ENCODE measurements at places on chromosomes 12 and 14.

- DNase-seq: no peak
These were observed 32.6 kb upstream of the DAAM1 start for GRCh38 chr14:59155886-59156285.

DNA sequence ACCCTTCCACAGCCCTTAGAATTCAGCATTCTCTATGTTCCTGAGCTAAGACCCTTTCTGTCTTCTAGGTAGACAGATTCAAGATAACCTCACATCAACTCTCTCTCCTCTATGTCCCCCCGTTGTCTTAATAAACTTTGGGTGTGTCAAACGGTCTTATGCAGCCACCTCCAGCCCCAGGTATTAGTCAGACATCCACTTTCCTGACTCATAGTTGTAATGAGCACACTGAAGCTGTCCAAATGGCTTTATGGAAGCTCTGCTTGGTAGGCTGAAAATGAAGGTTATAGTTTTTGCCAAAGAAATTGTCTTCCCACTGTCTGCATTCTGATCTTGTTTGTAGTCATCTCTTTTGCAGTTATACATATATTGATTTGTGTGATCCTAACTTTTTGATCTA, 482.0 kb downstream of the RMST start:
- no peak for DNase-seq

DNA sequence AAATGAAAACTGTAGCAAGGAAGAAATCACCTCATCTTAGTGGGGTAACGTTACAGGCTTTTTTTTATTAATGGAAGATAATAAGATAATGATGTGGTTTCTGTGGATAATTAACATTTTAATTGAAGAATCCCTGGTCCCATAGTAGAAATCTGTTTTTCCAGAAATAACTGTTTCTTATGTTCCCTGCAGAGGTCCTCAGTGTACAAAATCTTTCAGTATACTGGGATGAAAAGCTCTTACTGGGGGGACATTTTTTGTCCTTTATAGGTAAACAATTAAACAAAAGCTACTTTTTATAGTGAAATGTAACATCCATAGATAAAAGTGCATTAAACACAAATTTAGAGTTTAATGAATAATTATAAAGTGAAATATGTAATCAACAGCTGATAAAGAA, 312.2 kb downstream of the ATXN7L3B start:
- DNase-seq: no peak

DNA sequence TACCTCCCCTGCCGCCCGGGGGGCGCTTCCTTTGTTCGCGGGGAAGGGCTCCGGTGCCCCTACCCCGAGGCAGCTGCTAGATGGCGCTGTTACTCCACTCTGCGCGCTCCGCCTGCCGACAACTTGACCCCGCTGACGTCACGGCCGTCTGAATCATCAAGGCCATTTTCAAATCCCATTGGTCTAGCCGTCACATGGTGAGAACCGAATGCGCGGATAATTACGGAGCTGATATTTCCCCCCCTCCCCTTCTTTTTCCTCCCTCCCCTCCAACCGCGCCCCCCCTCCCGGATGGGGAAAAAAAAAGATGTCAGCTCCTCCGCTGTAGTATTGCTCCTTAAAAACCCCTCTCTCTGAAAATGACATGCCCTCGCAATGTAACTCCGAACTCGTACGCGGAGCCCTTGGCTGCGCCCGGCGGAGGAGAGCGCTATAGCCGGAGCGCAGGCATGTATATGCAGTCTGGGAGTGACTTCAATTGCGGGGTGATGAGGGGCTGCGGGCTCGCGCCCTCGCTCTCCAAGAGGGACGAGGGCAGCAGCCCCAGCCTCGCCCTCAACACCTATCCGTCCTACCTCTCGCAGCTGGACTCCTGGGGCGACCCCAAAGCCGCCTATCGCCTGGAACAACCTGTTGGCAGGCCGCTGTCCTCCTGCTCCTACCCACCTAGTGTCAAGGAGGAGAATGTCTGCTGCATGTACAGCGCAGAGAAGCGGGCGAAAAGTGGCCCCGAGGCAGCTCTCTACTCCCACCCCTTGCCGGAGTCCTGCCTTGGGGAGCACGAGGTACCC, at the start of gene HOXC10:
HOXC10 (plus strand) TSS at position 246 of the 791 bp plus-strand sequence; CDS start at position 360, 114 bp downstream.
- DNase-seq: peak; percentile 61

DNA sequence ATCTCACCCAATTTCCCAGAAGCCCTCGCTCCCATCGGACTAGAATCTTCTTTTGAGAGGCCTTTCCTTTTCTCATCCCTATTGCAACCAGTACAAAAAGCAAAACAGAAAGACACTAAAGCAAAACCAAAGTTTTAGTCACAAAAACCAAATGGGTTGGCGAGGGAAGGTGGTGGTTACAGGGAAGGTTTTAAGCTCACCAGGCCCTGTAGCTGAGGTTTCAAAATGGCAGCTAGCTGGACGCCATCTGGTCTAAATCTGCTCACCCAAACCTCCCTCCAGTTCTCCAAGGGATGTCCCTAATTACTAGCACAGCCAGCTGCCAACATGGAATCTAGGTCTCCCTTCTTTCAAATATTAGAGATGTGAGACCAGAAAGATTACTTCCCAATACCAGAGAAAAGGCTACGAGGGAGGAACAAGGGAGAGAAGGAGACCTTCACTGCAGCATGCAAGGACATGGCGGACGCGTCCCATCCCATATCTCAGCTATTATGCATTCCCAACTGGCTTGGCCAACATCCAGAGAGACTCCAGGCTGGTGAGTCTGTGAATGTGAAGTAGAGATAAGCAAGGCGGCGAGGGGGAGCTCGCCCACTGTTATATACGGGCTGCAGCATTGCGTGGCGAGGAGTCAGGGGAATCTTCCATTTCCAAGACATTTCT, 70.8 kb downstream of the DPF3 start:
- DNase-seq: no peak

- DNase-seq: no peak
These were observed 21.1 kb upstream of the KRT8 start for GRCh38 chr12:52925717-52926595.

DNA sequence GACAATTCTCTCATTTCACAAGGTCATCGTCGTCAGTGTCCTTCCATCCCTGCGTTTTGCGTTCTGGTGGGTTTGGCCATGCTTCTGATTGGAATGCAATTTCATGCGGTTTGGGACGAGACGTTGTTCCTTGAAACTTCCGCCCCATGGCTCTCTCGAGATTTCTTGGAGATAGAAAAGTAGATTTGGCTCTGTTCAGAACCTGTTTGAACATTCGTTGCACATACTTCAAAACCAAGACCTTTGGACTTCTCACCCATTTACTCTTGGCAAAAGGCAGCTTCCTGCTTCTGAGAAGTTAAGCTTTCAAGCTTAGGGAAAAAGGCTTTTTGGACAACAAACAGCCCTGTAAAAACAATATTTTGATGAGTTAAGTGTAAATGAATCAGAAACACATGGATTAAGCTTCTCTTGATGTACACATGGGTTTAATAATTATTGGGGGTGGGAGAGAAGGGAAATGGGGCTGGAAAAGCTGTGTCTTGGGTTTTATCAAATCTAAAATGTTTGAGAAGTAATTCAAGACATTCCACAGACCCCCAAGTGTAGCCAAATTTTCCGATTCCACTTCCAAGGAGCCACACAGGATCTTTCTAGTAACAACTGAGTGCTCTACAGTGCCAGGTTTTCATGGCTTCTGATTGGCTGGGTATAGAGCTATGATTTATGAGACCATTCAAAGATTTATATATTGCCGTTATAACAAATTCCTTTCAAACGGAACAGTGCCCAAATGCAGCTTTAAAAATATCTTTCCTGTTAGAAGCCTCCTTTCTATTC, 467.2 kb downstream of the MED13L start:
- no peak for DNase-seq

- DNase-seq: no peak
These were observed 1088.8 kb downstream of the FSCB start for GRCh38 chr14:43418324-43418723.

DNA sequence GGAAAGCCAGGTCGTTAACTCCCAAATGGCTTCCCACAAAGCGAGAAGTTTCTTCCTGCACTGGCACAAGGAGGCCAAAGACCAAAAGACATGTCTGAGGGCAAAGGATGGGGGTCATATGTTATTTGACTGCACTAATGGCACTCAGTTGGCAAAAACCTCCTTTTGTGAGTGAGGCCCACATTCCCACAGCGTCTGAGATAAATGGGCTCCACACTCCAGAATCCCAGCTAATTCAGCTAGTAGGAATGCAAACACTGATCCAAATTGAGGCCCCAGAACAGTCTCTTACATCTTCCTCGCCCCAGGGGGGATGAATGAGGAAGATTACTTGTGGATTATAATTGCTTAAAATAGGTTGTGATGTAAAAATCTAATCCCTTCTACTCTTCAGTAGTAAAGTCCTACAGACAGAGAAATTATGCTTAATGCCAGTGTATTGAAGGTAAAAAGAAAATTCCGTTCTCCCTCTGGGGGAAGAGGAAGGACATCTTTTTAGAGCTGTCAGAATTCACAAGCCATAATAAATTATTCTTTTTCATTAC, 86.4 kb upstream of the PIWIL1 start:
- DNase-seq: no peak

- no peak for DNase-seq
These were observed 27.8 kb downstream of the CACNA1C start for GRCh38 chr12:2080604-2081003.

DNA sequence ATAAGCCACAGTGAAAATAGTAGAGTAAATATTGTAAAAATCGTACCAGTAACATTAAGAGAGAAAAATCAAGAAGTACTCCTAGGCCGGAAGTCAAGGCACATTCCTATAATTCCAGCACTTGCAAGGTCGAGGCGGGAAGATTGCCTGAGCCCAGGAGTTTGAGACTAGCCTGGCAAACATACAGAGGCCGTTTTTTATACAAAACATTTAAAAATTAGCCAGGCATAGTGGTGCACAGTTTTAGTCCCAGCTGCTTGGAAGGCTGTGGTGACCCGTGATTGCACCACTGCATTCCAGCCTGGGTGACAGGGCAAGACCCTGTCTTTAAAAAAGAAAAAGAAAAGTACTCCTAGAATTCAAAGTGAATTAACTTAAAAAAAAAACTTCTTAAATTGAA, 341.8 kb downstream of the C12orf50 start:
- DNase-seq: no peak

GRCh38 chr12:8559676-8560075, 19.0 kb upstream of the CLEC4E start:
- DNase-seq: no peak

DNA sequence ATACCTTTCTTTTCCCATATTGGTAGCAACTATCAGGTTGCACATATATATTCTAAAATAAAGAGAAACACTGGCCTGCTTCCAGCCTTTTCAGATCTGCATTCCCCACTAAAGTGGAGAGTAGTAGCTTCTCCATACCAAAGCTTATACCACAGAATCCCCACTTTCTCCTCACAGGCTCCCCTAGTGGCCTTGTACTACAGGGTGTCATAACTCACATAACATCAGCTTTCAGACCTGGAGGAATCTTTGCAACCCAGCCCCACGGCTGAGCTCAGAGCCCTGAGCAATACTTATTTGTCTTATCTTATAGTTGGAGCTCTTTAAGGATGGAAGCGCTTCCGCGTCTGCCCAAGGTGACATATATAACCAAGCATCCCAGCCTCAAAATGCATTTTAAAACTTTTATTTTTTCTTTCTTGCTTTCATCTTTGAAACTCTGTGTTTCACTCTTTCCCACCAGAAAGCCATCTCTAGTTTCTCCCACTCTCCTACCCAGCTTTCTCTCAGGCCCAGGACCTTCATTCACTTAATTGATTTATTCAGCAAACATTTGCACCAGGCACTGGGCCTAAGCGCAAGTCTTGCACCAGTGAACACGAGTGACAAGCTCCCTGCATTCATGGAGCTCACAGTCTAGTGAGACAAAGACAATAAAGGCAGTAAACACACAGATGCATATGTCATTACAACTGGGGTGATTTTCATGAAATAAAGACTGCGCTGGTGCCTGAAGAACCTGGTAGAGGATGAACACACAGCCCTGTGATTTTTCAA, 254.7 kb downstream of the IPO8 start:
- no peak for DNase-seq

- no peak for DNase-seq
These were observed 356.1 kb downstream of the CEP128 start for GRCh38 chr14:80585506-80585835.

GRCh38 chr12:130226771-130227170, 64.5 kb downstream of the FZD10 start:
- DNase-seq: no peak

DNA sequence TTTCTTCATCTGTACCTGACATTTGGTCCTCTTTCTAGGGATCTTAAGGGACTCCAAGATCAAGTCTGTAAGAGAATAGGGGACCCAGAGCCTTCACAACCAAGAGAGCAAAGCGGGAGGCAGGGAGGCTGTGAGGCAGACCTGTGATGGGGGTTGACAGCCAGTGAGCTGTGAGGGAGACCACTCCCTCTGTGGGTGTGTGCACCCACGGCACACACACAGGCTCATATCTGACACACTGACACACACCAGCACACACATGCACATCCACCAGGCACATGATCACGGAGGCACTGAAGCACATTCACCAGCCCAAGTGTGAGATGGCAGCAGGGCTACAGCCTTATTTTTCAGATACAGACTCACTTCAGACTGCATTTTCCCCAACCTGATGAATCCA, 55.2 kb downstream of the SPTB start:
- no peak for DNase-seq

DNA sequence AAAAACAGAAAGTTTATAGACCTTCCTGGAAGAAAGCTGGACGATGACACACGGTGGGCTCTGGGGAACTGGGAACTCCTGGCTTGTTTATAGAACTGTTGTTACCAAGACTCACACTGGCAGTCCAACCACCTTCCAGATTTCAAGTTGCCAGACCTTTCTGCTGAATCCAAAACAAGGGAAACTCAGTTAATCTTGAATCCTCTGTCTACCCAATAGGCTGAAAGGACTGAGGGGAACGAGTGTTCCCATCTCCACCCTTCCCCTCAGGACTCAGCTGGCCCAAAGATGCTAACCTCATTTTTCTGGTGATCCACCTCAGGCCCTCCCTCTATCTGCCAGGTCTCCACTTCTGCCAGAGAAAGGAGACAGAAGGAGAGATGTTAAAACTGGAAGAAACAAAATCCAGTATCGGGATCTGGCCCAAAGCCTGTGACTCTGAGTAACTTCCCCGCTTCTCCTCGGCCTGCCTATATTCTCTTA, 231.4 kb downstream of the ANO2 start:
- DNase-seq: no peak

GRCh38 chr14:23115039-23115731, 3.9 kb downstream of the CEBPE start:
- DNase-seq: no peak

- DNase-seq: no peak
These were observed 75.3 kb upstream of the ZDHHC17 start for GRCh38 chr12:76688631-76689030.

- DNase-seq: no peak
These were observed 125.0 kb downstream of the PIWIL1 start for GRCh38 chr12:130462558-130463274.

DNA sequence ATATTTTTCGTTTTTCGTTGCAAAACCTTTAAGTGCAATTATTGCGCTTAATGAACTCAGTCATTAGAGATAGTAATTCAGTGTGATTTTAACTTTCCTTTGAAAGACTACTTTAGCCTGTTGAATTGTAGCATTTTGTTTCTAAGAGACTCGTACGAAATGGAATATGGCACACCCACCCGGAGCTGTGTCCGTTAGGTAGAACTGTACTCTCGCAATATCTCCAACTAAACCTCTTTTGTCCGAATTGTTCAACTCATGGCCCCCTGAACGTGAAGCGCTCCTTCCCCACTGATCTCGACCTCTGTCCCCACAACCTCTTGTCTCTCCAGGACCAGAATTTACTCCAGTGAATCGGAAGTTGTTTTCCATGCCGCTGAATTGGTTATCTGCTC, 800 bp downstream of the PCNX4 start:
- DNase-seq: no peak

All from GM18507 (cell line).